ENCODE measurements at places on chromosomes 1 and 21. TPM values are rescaled to one million over a fixed set of nuclear protein-coding genes. Genes with fewer than 3 reads are reported as not detected.

- ATAC-seq, result no peak
These were observed 31.0 kb downstream of the SUSD4 start for GRCh38 chr1:223332997-223333396.

GRCh38 chr1:37240897-37241296 lies 206.6 kb upstream of the GRIK3 start:
- no peak for ATAC-seq

- ATAC-seq, result peak; percentile 73
These were observed 257.3 kb downstream of the KCNJ6 start for GRCh38 chr21:37658817-37659458.

IL20 gene
- total RNA-seq, result not detected

SLC25A34 gene
- 0.68 TPM for total RNA-seq

Measured in esophagus mucosa (tissue), 1 donor.